ENCODE measurements at places on chromosomes 5 and 9.

DNA sequence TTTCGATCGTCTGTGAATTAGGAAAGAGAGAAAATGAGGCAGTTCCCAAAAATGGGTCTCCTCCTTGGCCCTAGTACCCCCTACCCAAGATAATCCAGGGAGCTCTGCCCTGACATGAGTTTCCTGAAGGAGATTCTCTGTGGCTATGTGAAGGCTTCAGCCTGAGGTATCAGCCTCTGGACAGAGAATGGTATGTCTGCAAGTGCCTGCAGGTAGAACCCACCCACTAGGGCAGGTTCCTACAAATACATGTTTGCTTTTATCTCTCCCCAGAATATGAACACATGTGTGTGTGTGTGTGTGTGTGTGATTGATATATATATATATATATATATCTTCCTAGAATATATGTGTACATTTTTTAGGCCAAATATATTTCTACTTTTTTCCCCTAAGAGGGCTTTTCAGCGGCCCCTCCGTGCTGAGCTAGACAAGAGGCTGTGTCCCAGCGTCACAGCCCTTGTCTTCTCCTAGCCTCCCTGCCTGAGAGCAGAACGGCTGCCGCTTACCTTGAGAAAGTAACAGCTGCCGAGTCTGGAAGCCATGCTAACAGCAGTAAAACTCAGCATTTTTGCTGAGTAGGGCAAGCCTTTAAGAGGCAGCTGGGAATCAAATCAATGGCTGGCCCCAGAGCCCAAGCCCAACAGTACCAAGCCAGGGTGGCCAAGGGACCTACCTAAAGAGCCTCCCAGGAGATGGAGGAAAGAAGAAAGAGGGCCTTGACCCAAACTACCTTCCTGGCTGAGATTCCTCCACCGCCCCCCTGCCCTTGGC is 2.1 kb downstream of the BRINP1 start:
- DNase-seq, result no peak

GRCh38 chr9:89544279-89544661 is 46.4 kb upstream of the SEMA4D start:
- DNase-seq, result no peak

- no peak for DNase-seq
Observed at GRCh38 chr5:40909264-40909663, at the start of gene C7. TSS of gene C7 (plus strand) at chr5:40909497. CDS start at chr5:40909611, 114 bp downstream.

DNA sequence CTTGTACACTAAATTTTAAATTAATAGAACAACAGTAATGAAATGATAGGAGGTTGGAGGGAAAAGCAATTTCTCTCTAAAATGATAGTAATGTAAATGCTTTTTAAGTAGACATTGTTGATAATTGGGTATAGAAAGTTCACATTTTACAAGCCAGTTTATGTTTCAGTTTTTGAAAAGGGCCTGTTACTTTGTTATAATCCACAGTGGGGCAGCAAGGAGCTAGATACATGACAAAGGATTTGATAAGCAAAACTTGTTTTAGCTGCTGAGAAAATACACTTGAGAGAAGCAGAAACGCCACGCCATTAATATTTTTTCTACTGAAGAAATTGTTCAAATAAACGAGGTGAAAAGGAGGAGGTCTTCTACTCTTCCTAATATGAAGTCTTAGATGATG is 30.2 kb downstream of the SREK1 start:
- no peak for DNase-seq
